Esophagus mucosa (tissue), 1 donor: ENCODE measurements at places on chromosomes 2 and 18. TPM values are rescaled to one million over a fixed set of nuclear protein-coding genes. Genes with fewer than 3 reads are reported as not detected.

Gene SMAD2
- total RNA-seq, result 87.2 TPM

GRCh38 chr18:12408247-12408869 is 629 bp downstream of the PRELID3A start:
- ATAC-seq, result no peak

GRCh38 chr2:149901231-149901859 is 313.8 kb upstream of the MMADHC start:
- ATAC-seq, result no peak

GRCh38 chr2:99552529-99552928 is 62.7 kb upstream of the REV1 start:
- ATAC-seq, result no peak

- peak; percentile 3 for ATAC-seq
These were observed 146.6 kb downstream of the ZNF516 start for GRCh38 chr18:76348267-76349066.
